ENCODE measurements at places on chromosomes 4 and X.

DNA sequence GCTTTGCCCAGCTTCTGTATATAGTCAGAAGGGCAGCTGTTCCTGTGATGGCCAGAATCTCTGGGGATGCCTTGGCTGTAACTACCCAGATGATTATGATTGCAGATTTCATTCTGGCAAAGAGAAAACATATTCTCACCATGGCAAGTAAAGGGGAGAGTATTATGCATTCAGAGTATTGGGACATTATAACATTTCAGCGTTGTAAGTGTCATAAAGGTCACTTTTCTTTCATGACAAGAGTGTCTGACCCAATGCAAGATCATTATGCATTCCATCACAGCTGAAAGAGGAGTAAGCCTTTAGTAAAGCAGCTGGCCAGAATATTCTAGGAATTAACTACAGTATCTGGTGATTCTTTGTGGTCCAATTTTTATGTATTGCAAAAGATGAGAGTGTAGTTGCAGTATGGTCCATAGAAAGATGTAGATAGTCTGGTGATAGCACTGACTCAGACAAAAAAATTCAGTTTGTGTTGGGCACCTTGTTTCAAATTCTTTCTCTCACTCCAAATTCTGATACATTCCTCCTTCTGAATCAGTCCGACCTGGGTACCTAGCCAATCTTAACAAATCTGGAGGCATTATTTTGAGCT lies 2366.3 kb downstream of the PCDH7 start:
- DNase-seq: no peak

- DNase-seq: no peak
These were observed 74.2 kb upstream of the CT45A1 start for GRCh38 chrX:135639066-135639780.

DNA sequence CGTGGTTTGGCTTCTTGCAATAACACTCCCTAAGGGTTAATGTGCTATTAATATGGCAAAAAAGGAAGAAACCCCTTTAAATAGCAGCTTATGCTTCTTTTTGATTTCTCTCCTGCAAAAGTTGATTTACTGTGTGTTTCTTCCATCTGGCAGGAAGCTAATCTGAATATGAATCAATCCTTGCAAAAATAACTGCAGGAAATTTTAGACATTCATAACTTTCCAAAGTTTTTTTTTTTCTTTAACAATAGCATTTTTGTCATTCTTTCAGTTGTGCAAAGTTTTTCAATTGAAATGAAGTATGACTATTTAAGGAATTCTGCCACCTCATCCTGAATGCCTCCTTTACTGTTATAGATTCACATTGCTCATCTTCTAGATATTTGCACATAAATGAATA lies 115.6 kb downstream of the SPANXA1 start:
- DNase-seq: no peak

- no peak for DNase-seq
These were observed 12.6 kb upstream of the HSFX2 start for GRCh38 chrX:149607699-149608098.

Data from chondrocyte (in vitro differentiated cells).